ENCODE measurements at places on chromosomes 11 and 22.

GRCh38 chr22:44735518-44736428 lies 16.6 kb upstream of the ARHGAP8 start:
- peak; percentile 32 for DNase-seq

DNA sequence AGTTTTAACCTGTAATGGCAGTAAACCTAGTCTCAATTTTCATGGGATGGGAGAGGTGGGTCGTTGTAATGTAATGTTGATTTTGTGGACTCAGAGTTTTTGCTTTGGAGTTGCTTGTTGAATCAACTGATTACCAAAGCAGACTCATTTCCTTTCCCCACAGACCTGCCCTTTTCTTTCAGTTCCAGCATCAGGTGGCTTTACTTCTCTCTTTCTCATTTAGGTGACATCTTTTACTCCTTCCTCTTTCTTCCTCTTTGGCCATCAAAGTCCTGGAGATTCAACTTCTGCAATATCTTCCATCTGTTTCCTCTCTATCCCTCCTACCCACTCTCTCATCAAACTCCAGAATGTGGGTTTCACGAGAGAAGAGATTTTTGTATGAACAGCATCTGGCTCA lies 313.9 kb downstream of the TMEM135 start:
- no peak for DNase-seq

DNA sequence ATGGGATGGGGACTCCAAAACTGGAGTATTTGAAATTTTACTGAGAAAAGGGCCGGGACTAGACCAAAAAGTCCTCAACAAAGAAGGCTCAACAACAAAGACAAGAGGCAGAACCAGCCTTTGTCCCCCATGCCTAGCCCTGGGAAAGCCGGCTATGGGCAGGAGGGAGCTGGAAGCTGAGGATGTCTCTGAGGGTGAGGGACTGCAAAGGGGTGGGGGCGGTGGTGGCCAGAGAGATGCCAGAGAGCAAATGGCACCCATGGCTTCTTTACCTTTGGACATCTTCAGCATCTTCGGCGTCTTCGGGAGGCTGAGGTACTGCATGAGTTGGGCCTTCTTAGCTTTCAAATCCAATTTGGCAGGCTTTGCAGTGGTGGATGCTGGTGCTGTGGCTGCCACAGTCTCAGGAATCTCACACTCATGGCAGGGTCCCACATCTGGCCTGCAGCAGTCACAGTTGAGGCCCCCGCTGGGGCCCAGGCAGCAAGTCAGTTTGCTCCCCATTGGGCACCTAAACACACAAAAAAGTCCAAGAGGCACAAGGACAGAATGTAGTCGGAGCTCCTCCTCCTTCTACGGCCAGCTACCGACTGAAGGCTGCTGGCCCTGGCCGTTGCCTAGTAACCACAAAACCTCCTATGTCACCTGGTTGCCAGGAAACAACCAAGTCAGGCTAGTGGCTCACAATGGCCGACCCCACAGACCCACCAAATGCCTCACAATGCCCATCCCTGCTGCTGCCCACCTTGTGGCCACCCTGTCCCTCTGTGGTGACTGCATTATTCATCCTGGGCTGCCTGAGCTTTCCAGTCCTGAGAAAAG lies at the start of gene C22orf42:
Gene C22orf42 (minus strand): TSS at position 592 of the 822 bp plus-strand sequence. CDS start 88 bp downstream, at position 504.
- DNase-seq, result no peak

- no peak for DNase-seq
Observed at GRCh38 chr11:46445920-46446771, 54.6 kb upstream of the CHRM4 start.

DNA sequence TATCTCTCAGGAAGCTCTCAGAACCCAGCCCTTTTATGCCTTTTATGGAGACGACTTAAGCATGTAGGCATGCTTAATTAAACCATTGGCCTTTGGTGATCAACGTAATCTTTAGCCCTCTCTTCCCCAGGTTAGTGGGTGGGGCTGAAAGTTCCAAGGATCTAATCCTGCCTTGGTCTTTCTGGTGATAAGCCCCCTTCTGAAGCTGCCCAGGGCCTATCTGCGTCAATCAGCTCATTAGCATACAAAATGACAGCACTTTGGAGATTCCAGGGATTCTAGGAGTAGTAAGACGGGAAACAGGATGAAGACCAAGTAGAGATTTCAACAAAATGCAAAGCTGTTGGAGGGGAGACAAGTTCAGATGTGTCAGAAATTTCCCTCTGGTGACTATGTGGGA lies 3.1 kb downstream of the FAM118A start:
- no peak for DNase-seq

Data from NCI-H2171 (cell line).